ENCODE measurements at places on chromosomes 4 and X. TPM values are rescaled to one million over a fixed set of nuclear protein-coding genes. Genes with fewer than 3 reads are reported as not detected.
A peak's percentile ranks its signal among the peaks of the same experiment; 100 is the strongest.

DNA sequence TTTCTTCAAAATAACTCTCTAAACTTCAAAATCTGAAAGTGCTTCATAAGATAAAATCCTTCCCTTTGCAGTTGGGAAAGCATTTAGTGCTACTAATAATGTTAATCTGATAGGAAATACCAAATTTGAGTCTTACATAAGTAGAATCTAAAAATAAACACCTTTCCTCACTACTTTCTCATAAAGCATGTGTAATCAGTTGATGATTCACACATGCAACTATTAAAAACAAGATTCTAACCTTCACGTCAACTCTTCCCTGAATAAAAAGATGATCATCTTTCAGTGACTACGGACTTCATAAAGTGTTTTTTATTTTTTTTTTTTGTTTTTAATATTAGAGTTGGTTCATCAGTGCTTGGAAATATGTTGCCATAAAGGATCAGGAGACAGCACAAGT, 172.6 kb downstream of the ACTRT1 start:
- no peak for DNase-seq

- no peak for DNase-seq
Observed at GRCh38 chr4:48031802-48032525, 15.4 kb downstream of the NIPAL1 start.

- DNase-seq, result no peak
Observed at GRCh38 chr4:1094336-1094690, 19.1 kb downstream of the RNF212 start.

- no peak for DNase-seq
Observed at GRCh38 chr4:189046642-189047041, 894.0 kb upstream of the FRG1 start.

GRCh38 chr4:12729384-12729783, 754.8 kb downstream of the RAB28 start:
- no peak for DNase-seq

- DNase-seq, result no peak
Observed at GRCh38 chr4:127997534-127998388, 32.6 kb downstream of the ABHD18 start.

- no peak for DNase-seq
Observed at GRCh38 chr4:139813881-139814280, 148.3 kb downstream of the MGST2 start.

- DNase-seq, result no peak
Observed at GRCh38 chrX:70244881-70245280, 10.4 kb downstream of the AWAT1 start.

GRCh38 chrX:45807572-45808425, 607.1 kb upstream of the DIPK2B start:
- no peak for DNase-seq

GRCh38 chr4:163331629-163332376, 593 bp downstream of the NPY1R start:
- peak; percentile 27 for DNase-seq

DNA sequence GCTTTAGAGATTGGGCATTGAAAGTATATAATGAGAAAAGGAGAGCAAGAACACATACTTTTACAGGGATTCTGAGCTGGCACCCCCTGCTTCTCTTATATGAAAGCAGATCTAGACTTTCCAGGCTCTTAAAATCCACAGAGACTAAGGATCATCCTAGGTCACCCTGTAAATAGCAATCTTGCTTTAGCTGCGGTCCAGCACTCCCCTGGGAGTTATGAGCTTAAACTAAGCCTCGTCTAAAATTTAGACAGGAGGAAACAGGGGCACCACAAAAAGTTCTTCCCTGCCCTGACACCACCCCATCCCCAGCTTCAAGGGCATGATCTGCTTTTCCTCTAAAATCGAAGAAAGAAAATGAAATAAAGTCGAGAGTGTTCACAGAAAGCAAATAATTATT, 143.3 kb upstream of the KCNIP4 start:
- no peak for DNase-seq

DNA sequence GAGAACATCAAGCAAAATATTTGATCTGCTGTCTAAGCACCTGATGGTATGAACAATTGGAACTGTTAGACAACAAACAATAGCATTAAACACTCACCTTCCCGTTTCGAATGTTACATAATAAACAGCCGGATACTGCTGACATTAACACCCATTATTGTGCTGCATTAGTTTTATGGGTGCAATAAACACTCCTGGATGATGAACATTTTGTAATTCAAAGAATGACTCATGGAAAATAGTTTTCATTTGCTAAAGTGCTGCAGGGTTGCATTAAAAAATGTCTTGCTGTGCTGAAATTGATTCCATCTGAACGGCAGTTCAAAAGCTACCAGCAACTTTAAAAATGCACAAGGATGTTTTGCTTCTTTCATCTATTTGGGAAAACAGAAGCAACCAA, 100.8 kb upstream of the SORBS2 start:
- no peak for DNase-seq

- no peak for DNase-seq
Observed at GRCh38 chr4:184059099-184059498, 154.0 kb downstream of the STOX2 start.

DNA sequence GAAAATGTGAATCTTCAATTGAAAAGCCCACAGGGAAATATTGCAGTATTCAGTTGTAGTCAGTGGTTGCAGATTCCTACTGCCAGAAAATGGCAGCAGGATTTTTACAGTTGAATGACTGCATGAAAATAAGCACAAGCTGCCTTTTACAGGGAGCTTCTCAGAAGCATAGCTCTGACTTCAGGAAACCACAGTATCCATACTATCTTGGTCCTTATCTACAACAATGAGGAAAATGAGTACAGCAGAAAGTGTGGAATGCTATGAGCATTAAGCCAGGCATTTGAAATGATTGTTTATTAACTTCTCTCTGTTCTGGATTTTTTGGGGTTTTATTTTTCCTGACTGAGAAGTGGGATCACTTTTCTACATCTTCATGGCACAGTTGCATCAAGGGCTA, 34.6 kb upstream of the PRRG1 start:
- DNase-seq, result no peak

DNA sequence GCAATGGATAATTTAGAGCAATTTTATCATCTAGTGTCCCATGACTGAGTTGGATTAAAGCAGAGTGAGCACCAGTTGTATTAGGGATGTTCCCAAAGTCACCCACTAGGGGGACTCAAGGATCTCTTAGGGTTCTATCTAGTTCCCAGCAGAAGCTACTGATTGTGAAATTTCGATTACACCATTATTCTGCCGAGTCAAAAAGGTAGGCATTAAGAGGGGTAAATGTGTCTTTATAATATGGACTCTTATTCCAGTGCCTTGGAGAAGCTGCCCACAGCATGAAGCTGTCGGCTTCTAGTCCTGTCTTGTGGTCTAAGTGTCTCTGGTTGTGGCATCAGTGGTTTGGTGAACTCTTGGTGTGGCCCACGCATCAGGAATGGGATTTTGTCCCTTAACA, 53.3 kb downstream of the RGS12 start:
- DNase-seq, result no peak

GRCh38 chrX:40035726-40036125, 62.0 kb downstream of the BCOR start:
- no peak for DNase-seq

- no peak for DNase-seq
Observed at GRCh38 chr4:117533501-117533900, 448.1 kb upstream of the TRAM1L1 start.

DNA sequence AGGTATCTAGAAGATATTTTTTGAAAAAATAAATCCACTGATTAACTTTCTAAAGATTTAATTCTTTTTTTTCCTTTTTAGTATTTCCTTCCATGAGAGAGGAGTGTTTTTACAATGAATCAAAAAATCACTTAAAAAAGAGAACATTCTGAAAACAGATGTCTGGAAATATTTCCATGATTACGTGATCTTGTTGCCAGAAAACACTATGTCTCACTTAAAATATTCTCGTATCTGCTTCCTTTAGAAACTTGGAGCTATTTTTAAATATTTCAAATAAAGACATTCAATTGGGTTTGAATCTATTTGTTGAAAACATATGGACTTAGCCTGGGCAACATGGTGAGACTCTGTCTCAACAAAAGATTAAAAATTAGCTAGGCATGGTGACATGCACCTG, 232.8 kb upstream of the RASGEF1B start:
- no peak for DNase-seq

DNA sequence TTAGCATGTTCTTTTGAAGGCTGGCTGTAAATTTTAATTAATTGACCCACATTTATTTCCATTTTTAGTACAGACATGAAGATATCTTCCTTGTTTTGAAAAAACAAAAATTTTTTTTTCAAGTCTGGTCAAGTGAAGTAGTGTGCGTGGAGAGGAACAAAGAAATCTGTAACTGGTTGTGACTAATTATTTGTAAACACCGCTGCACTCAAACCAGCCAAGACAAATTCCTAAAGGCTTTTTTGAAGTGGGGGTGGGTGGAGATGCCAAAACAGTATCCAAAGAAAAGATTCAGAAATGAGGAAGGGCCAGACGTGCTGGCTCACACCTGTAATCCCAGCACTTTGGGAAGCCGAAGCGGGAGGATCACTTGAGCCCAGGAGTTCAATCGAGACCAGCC, 88.3 kb downstream of the SHROOM2 start:
- DNase-seq, result no peak

- no peak for DNase-seq
Observed at GRCh38 chr4:7674706-7675105, 240.0 kb upstream of the PSAPL1 start.

GRCh38 chrX:141642979-141643378, 53.5 kb downstream of the SPANXA2 start:
- no peak for DNase-seq

- DNase-seq, result no peak
Observed at GRCh38 chr4:72290737-72291136, 258.9 kb downstream of the NPFFR2 start.

DNA sequence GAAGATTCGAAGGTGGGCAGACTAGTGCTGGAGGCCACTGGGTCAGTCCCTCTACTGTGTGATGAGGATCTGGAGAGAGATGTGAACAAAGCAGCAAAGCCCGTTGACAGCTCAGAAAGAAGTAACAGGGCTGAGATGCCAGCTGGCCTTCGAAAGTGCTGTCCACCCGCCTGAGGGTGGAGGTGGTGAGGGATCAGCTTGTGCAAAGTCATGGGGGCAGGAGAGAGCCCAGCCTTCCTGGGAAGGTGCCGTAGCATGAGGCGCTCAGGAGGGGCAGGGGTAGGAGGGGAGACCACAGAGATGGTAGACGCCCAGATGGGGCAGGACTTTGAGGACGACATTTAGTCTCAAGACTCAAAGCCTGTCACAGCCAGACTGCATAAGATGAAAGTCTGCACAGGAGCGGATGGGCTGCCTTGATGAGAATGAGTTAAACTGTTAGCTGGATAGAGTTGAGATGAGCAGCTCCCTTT, 19.7 kb downstream of the TBC1D14 start:
- DNase-seq, result no peak

DNA sequence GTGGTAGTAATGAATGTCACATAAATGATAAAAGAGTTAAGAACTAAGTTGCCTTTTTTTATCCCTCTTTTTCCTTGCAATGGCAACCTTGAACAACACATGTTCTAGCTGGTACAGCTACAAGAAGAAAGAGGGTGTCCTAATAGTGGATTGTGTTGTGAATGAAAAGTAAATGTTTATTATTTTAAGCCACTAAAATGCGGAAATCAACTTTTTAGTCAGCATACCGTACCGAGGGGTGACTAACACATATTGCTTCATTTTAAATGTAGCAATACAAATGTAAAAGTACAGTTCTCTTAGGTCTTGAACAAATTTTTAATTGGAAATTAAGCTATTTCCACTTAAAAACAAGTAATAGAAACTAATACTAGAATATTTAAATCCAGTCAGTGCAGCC, 17.7 kb upstream of the AP1AR start:
- DNase-seq, result no peak

GRCh38 chr4:121614101-121614500, 82.7 kb downstream of the ANXA5 start:
- DNase-seq, result no peak

DNA sequence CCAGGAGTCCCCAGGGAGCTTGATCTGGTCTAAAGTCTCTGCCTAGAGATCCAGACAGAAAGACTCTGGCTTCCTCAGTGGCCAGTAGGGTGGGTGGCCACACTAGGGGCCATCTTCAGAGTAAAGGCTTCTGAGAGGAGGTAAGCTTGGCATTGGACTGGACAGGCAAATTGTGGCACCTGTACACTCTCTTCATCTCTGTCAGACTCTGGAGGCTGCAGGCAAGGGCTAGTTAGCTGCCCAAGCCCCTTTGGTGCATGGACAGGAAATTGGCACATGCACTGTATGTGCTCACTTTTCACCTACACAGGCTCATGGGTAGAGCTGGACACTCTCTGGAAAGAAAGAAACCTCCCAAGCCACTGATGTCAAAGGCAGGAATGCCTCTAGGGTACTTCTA, 142.8 kb downstream of the PJA1 start:
- DNase-seq, result no peak

GRCh38 chrX:44431194-44431593, 87.7 kb upstream of the EFHC2 start:
- no peak for DNase-seq

- no peak for DNase-seq
Observed at GRCh38 chr4:34485252-34485651, 1759.1 kb downstream of the ARAP2 start.

DNA sequence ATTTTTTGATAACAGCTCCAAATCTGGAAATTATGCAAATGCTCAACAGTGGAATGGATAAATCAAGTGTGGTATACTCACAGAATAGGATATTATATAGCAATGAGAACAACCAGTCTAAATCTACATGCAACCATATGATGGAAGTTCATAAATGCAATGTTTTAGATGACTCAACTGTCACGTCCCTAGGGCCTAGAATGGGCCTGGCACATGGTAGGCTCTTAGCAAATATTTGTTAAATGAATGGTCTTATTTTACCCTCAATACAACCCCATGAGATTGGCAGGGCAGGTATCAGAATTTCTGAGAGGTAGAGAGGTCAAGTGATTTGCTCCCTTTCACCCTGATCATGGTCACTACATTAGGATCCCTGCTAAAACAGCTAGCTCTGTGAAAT, 14.6 kb upstream of the NKX3-2 start:
- no peak for DNase-seq

GRCh38 chrX:47628982-47629381, 748 bp downstream of the CFP start:
- DNase-seq, result no peak

The NEXMIF gene
- 0.32 TPM for total RNA-seq

The USP51 gene
- total RNA-seq, result 3.5 TPM

The LGI2 gene
- 5.3 TPM for total RNA-seq

The CT45A3 gene
- not detected for total RNA-seq

The CXCL1 gene
- total RNA-seq, result 9.2 TPM

The PCDH11X gene
- total RNA-seq, result 0.29 TPM

The TFE3 gene
- 36.2 TPM for total RNA-seq

The MAGEA1 gene
- not detected for total RNA-seq

The SOD3 gene
- total RNA-seq, result 120 TPM

The MAGEB1 gene
- not detected for total RNA-seq

The NAP1L3 gene
- total RNA-seq, result 6.6 TPM

The MGAT4D gene
- total RNA-seq, result not detected

The KLHL4 gene
- total RNA-seq, result 1.1 TPM

The PALLD gene
- total RNA-seq, result 440 TPM

The UNC5C gene
- total RNA-seq, result 6.2 TPM

The ADH4 gene
- 0.27 TPM for total RNA-seq

The SOWAHB gene
- not detected for total RNA-seq

The RAB39B gene
- total RNA-seq, result 0.27 TPM
